Epithelial cell of esophagus (primary cell): ENCODE measurements at places on chromosomes 12 and 14.

- peak; percentile 15 for DNase-seq
Measured at GRCh38 chr12:44873898-44874297, 2.2 kb downstream of the NELL2 start.

DNA sequence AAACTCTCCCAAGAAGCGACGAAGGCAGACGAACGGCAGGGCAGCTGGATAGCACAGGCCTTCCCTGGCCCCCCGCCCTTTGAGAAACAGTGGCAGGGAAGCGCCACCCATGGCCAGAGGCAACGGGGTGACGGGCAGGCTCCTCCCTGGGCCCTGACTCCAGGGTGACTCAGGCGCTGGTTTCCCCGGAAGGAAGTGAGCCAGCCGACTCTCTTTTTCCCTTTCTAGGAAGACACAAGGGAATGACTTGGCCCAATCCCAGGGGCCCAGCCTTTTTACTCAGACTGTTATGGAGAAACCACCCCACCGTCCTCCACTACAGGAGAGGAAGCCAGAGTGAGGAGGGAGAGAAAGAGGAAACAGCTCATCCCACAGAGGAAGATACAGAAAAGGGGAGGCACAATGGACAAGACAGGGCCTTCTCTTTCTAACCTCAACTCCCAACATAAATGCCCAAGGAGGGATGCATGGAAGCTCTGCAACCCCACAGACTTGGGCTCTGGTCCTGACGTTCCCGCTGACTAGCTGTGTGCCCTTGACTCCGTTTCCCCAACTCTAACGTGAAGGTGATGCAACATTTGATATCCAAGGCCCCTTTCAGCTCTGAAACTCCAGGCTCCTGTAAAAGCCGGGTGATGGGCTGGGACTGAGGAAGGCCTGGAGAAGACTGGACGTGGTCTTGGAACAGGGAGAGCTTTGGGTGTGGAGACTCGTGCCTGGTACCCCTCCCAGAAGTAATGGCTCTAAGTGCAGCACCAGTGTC is 27.9 kb downstream of the ACTN1 start:
- peak; percentile 100 for DNase-seq

DNA sequence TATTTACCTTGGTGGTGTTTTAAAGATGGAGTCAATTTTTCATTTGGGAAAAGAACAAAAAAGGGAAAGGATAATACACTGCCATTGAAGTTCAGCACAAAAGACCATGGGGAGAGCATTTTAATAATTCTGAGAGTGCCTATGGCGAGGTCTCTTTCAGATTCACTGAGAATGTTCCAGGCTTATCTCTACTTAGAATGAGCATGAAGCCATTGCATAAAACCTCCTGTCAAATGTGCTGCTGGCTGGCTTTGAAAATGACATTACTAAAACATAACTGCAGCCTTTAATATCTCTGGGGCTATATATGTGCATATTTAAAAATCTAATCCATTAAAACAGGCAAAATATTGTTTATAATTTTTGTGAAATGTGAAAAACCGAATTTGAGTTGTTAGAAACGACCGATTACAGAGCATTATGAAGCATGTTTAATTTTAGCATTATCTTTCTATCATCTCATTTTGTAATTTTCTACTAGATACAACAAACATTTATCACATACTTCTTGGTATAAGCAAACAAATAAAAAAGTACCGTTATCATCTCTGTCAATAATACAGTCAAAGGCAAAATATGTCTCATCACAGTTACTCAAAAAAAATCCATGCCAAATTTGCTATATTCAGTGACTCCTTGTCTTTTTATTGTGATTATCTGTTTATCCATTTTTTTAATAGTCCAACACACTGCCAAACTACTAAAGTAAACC is 45.7 kb upstream of the YARS2 start:
- DNase-seq, result no peak

DNA sequence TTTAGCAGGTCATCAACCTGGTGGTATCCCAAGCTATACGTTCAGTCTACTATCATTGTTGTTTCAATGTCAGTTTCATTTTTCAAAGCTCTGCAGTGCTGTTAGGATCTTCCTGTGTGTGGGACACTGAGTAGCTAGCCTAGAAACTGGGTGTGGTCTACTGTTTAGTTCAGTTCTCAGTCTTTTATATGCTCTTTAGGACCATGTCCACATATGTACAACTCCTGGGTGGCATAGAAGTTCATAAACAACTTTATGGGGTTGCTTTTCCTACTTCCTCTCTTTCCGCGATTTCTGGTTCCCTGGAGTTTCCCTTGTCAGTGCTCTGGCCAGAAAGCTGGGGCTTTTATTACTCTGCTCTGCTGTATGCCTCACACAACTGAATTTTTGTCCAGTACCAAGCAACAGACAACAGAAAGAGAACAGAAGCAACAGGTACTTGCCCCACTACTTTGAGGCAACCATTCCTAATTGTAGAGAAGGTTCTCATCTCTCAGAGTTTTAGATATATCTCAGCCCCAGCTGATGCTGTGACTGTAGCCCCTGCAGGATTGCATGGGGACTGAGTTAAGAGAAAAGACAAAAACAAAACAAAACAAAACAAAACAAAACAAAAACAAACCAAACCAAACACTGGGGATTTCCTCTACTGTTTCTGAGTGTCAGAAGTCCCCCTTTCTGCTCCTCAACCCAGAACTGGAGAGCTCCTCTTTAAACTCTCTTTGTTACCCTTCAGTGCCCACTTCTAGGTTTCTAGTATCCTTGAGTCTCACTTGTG is 30.3 kb downstream of the MIS18BP1 start:
- DNase-seq, result no peak

DNA sequence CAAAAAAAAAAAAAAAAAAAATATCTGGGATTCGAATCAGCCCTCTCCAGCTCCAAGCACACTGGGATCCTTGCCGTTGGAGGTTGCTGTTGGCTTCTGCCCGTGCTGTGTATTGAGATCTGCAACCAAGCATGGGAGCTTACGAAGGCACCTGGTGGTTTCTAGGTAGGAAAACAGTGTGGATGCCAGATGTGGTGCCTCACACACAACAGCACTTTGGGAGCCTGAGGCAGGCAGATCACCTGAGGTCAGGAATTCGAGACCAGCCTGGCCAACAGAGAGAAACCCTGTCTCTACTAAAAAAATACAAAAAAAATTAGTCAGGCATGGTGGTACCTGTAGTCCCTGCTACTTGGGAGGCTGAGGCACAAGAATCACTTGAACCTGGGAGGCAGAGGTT is 47.4 kb downstream of the ATF7 start:
- DNase-seq, result no peak

GRCh38 chr14:73795974-73796373 is 55.7 kb upstream of the PTGR2 start:
- DNase-seq, result peak; percentile 72

GRCh38 chr14:38107216-38107631 is 100.5 kb upstream of the SSTR1 start:
- DNase-seq, result no peak

GRCh38 chr14:95207475-95208233 is 50.3 kb upstream of the DICER1 start:
- no peak for DNase-seq

GRCh38 chr12:53065975-53066931 is 12.9 kb downstream of the SPRYD3 start:
- DNase-seq, result peak; percentile 74

- peak; percentile 98 for DNase-seq
Measured at GRCh38 chr14:68548194-68549076, 244.4 kb downstream of the ZFP36L1 start.

DNA sequence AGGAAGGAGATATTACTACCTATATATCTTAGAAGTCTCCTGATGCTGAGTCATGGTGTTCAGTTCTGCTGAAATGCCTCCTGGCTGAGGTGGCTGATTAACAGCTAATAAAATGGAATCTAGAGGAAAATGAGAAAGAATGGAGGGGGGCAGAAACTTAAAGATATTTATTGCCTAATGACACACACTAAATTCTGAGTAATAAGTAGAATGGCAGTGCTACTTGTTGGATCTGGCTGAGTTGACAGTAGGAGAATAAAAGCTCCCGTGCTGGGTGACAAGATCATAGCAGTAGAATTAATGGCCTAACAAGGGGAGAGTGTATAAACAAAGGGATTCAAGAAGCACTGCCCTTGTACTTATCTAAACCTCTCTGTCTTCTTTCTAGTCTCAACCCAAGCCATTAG is 137.5 kb downstream of the CNTN1 start:
- DNase-seq, result peak; percentile 89

GRCh38 chr12:8681129-8681884 is 16.5 kb upstream of the RIMKLB start:
- peak; percentile 92 for DNase-seq

- no peak for DNase-seq
Measured at GRCh38 chr12:4441355-4442335, 4.0 kb downstream of the FGF6 start.

- DNase-seq, result peak; percentile 99
Measured at GRCh38 chr12:108696111-108696995, 35.0 kb downstream of the CORO1C start.

- DNase-seq, result peak; percentile 60
Measured at GRCh38 chr14:94025720-94026119, 420 bp upstream of the OTUB2 start.

- DNase-seq, result peak; percentile 20
Measured at GRCh38 chr12:45622210-45622937, 107.1 kb upstream of the ARID2 start.

GRCh38 chr12:114163771-114164170 is 197.6 kb upstream of the RBM19 start:
- peak; percentile 22 for DNase-seq

GRCh38 chr12:80272387-80272915 is 171.6 kb upstream of the PTPRQ start:
- no peak for DNase-seq

GRCh38 chr14:85316701-85317410 is 213.1 kb upstream of the FLRT2 start:
- peak; percentile 8 for DNase-seq

- peak; percentile 66 for DNase-seq
Measured at GRCh38 chr14:100755649-100756048, 29.0 kb downstream of the DLK1 start.

DNA sequence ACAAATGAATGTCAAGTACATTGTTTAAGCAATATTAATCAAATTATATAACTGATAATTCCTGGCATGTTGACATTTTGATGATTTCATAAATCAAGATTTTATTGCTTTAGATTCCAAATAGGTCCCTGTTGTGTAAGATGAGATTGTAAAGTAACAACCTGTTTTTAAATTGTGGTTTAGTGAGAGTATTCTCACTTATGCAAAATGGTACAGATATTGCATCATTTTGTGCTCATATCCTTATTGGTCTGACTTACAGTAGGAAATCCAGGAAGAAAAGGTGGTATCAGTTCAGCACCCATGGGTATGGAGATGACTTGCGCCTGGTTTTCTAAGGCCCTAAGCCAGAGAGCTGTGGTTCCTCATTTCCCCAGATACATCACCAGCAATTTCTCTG is 165.5 kb downstream of the KIF21A start:
- DNase-seq, result peak; percentile 31

DNA sequence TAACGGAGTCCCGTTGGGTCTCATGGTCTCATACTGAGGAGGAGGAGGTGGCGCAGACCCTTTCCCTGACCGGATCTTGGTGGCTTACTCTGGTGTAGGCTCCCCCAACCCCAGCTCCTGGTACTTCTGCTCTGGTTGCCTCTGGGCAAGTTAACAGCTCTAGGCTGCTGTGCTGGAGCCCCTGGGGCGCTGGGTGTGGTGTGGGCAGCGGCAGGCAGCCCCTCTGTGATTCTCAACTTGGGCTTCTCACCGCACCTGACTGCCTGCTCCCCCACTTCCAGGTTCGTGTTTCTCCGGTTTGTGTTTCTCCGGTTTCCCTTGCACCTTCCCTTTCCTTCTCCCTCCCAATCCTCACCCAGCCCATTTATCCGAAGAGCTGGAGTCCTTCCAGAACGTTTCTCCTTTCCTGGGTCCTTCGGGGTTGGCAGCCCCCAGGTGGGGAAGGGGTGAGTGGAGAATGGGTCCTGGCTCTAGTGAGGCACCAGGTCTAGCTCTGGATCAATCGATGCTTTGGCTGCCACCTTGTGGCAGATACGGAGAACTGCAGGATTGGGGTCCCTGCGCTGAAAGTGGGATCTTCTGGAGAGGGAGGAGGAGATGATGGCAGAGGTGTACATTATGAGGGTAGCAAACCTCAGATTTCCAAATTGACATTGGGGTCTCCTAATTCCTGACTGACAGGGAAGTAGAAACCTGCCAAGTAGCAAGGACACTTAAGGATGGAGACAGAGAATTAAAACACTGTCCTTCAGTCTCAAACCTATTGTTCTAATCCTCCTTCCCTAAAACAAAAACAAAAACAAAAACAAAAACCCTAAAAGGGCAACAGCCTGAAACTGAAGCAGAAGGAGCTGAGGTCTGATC is 8.3 kb downstream of the CISTR start:
- peak; percentile 59 for DNase-seq
